PC-3 (cell line): ENCODE measurements at places on chromosomes 1 and 21.

GRCh38 chr1:19926296-19927129 lies 3.1 kb upstream of the PLA2G2E start:
- DNase-seq = peak; percentile 90

DNA sequence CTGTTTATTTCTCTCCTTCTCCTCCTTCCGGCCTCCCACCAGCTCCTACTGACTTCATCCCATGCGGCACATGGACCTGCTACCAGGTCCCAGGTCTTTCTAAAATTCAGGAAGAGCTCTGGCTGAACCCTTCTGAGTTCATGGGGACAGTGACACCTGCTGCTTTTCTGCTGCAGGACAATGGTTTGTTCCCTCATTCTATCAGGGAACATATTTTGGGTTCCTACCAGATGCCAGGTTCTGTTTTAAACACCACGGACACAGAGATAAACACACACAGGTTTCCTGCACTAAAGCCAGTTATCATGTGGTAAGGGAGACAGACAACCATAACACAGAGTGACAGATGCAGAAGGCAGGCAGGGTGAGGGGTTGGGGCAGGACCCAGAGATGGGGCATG lies 114.0 kb upstream of the RAB4A start:
- peak; percentile 49 for DNase-seq

- DNase-seq = no peak
Measured at GRCh38 chr1:51946300-51946699, 44.2 kb downstream of the RAB3B start.

DNA sequence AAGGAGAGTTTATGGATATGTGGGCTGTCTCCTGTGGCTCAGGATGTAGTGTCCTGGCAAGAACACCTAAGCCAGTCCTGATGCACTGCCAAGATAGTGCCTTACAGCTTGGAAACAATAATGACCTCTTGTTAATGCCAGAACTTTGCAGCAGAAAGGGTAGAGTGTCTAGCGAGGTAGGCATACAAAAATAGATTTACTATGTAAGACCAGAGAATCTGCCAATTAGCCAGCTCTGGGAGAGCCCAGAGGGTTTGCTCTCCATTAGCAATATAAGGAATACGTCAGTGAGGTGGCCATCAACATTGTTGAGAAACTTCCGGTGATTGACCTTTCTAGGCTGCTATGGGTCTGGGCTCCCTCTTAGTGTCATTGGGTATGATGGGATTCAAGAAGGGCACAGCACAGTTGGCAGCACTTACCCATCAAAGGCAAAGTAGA lies 178.5 kb upstream of the GALNT2 start:
- no peak for DNase-seq

DNA sequence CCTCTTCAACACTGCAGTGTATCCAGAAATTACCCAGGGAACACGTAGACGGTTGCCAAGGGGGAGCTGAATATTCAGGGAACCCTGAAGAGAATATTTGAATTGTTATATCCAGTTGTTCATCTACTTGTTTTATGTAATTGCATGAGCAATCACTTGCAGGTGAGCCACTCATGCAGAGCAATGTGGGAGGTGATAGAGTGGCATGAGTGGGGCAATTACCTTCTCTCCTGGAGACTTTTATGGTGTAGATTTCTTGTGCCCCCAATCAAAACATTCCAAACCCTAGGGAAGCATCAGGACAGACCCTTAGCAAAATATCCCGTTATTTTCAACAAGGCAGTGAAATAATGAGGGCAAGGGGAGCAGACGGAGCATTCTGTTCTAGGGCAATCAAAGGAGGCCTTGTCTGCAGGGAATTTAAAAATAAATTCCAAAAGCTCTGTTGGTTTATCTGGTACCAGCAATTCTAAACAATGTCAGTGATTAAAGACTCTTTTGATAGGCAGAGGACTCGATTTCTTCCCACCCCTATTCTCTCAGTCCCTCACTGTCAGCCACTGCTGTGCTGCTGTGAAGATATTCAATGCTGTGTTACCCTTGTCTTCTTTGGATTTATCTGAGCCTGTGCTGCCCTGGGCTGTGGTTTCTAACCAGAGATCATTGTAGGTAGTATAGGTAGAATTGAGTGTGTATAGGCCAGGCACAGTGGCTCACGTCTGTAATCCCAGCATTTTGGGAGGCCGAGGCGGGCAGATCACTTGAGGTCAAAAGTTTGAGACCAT lies 180.2 kb upstream of the MAP1LC3C start:
- no peak for DNase-seq

GRCh38 chr1:158330391-158331105 lies 783 bp downstream of the CD1B start:
- no peak for DNase-seq
